Hematopoietic multipotent progenitor cell treated with erythropoietin and hydrocortisone succinate and interleukin-3 and kit ligand, for 15 days (in vitro differentiated cells): ENCODE measurements at places on chromosomes 7 and 10.

DNA sequence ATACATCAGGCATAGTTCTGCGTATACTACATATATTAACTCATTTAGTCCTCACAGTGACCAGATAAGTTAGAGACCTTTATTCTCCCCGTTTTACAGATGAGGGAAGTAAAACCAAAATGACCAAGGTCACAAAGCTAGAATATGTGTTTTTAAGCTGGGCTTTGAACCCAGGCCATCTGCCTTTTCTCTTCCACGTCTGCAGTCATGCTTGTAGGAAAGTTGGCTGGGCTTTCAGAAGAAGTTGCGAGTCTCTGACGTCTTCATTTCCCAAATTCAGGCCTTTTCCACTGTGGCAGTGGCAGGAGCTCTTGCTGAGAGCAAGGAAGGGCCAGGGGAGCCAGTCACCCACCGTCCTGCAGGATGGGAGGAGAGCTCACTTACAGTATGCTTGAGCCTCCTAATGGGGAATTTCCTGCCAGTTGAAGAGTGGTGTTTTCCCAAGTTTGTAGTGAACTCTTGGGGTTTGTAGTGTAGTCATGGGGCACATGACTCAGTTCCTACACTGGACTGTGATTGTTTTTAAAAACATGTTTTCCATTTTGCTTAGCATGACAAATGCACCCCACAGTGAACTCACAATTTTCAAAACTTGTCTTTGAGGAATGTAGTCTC lies 34.2 kb downstream of the CYP17A1 start:
- no peak for DNase-seq

DNA sequence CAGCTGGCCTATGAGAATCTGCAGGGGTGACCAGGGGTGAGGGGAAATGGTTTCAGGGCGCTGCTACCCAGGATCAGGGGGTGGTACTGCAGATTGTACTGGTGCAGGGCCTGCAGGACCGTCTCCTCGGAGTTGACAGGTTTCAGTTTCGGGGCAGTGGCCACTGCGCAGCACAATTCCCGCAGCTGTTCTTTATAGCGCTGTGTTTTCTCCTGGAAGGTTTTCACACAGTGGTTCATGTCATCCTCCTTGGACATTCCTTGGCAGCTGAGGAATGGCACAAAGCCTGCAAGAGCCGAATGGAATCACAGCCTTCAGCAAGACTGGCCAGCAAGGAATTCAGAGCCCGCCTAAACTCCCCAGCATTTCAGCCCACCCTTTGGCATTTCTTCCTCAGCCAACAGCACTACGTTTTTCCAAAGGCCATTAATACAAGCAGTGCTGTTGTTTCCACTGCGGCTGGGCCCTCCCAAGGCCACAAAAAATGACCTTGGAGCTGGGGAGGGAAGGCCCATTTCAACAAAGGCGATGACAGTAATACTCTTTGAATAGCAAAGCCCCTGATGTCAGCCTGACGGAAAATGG lies 44.9 kb downstream of the PNLIPRP2 start:
- no peak for DNase-seq

GRCh38 chr7:1054438-1054837 lies 10.1 kb downstream of the GPR146 start:
- DNase-seq: no peak

- DNase-seq: no peak
Observed at GRCh38 chr7:44368455-44368854, 43.1 kb upstream of the CAMK2B start.

DNA sequence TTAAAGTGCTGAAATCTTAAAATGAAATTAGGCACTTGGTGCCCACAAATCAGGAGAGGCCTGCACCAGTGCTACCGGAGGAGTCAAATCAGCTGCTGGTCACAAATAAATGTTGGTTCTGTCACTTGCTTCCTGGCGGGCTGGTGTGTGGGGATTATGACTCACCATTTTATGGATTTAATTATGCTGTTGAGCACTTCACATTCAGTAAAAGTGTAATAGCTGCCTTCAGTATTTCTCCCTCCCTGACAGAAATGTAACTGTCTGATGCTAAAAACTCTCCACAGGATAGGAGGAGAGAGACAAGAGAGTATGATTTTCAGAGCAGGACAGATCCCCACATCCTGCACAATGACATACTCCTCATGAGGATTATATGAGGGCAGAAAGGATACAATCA lies 186.0 kb downstream of the JAZF1 start:
- DNase-seq: no peak

DNA sequence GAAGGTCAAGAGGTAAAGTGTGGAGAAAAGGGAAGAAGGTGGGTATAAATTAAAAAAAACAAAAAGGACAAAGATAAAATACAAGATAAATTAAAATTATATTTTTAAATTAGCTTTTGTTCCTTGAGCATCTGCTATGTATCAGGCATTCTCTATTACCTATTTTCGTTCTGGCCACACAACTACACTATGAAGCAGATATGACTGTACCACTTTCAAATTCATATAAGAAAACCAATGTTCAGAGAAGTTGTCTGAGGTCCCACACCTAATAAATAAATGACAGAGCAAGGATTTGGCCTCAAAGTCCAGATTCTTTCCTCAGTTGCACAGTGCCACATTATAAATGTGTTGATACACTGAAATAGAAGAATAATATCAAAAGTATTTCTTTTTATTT lies 103.8 kb upstream of the PCDH15 start:
- DNase-seq: no peak

DNA sequence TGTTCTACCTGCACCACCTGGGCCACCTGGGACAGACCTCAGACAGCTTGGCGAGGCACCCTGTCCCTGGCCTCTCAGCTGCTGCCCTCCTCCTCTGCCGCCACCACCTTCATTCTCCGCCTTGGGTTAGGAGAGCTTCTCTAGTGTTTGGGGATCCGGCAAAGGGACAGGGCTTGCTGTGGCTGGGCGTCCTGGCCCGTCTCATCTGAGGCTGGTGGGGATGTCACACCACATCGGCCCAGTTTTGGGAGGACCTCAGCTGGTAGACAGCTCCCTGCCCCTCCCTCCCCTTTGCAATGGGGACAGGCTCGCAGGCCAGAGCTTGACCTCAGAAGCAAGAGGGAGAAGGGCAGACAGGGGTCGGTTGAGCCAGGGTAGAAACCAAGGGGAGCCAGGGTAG lies 26.4 kb downstream of the SPOCK2 start:
- no peak for DNase-seq

DNA sequence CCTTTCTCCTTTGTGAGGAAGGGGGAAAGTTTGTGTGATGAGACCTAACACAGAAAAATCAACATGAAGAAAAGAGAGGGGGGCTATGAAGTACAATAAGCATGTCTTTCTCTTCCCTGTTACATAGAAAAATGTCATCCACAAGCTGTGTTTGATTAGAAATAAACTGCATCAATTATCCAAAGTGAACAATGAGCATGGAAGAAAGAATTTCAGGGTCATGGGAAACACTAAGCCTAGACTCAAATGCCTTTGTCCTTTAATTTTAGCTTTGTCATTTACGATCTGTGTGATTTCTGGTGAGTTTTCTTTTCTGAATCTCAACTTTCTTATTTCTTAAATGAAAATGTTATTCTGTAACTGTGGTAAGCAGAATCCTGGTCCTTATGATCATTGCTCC lies 121.0 kb downstream of the GNAI1 start:
- DNase-seq: no peak

GRCh38 chr7:151863386-151864079 lies 13.4 kb downstream of the PRKAG2 start:
- no peak for DNase-seq

DNA sequence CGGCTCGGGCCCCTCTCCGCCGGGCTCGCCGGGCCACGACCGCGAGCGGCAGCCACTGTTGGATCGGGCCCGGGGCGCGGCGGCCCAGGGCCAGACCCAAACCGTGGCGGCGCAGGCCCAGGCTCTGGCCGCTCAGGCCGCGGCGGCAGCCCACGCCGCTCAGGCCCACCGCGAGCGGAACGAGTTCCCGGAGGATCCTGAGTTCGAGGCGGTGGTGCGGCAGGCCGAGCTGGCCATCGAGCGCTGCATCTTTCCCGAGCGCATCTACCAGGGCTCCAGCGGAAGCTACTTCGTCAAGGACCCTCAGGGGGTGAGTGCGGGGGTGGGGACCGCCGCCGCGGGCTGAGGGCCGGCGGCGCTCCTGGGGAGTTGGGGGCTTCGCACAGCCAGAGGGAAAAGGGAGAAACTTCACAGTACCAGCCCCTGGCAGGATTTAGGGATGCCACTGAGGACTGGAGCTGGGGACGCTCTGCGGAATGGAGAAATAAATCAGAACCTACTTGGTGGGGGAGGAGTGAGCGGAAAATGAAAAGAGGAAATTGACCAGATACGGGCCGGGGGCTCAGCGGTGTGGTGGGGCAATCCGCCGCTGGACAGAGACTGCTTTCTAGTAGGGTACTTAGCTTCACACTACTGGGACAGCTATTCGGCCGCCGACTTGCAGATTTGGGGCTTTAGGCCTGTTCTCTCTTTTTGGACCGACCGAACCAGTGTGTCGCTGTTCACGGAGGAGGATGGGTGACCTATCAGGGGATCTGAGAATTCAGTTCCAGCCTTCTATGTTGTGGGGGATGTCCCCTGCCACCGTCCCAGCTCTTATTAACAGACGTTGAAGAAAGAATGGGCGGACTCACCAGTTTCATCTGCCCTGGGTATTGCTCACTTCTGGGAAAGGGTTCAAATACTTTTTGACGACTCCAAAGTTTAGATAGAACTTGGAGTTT lies 669 bp downstream of the PI4K2A start:
- DNase-seq: peak; percentile 43

- no peak for DNase-seq
Observed at GRCh38 chr7:1298051-1298930, 65.6 kb downstream of the UNCX start.

DNA sequence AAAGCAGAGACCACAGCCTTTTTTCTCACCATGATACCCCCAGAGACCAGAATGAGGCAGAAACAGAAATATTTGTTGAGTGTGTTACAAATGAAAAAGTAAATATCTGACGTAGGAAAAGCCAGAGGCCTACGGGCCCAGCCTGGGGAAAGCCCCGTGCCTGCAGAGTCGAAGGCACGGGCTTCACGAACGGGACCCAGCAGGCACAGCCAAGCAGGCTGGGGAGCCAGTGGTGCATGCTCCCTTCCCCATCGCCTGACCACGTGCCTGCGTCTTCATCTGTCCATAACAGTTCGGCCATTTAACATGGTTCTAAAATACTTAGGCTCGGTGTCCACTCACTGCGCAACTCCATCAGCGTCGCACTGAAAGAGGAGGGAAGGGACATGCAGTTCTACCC lies 50.8 kb downstream of the SLIT1 start:
- DNase-seq: no peak

DNA sequence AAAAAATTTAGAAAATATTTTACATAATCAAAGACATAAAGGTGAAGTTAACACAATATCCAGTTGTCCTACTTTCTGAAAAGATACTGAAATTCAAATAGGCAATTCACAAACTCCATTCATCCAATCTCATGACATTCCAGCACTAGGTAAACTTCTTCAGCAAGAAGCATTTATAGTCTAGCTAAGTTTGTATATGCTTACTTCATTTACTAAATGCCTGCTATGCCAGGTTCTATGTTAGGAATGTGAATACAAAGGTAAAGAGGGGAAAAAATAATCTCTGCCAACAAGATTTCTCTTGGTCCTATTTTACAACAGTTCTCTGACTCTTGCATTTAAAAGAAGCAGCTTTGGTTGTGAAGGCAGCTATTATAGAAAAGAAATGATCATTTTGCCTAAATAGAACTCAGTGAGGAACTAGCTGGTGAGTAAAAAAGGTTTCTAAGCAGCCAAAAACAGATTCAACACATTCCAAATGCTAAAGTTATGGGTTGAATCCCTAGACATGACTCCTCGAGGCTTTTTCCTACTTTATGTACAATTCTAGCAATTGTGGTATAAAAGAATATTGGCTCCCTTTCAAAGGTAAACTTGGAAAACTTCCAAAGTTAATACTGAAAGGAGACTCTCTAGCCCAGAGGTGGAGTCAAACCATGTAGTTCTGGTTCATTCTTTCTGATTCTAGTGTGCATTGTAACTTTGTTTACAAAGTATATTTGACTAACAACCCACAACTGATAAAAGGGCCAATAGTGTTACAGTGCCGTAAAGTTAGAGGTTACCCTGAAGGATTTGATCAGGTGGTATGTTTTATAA lies 30.9 kb upstream of the KLHL7 start:
- DNase-seq: no peak

- DNase-seq: no peak
Observed at GRCh38 chr10:125466685-125467084, 216.3 kb downstream of the TEX36 start.

- DNase-seq: no peak
Observed at GRCh38 chr10:91294134-91294906, 73.9 kb downstream of the PCGF5 start.

- no peak for DNase-seq
Observed at GRCh38 chr10:43141421-43141820, 3.2 kb downstream of the CSGALNACT2 start.

GRCh38 chr10:8600192-8600591 lies 545.7 kb downstream of the GATA3 start:
- DNase-seq: no peak
